NCI-H1417 treated with DMSO at 0.1 percent for 48 hours (cell line): ENCODE measurements at places on chromosomes 5 and 9.

GRCh38 chr9:137296670-137297664 lies 5.1 kb downstream of the NRARP start:
- no peak for DNase-seq

- DNase-seq: no peak
Measured at GRCh38 chr5:84634256-84634655, 249.6 kb upstream of the EDIL3 start.

- no peak for DNase-seq
Measured at GRCh38 chr5:170508660-170509347, 5.0 kb downstream of the KCNIP1 start.

GRCh38 chr5:177524941-177525655 lies 8.3 kb upstream of the DDX41 start:
- no peak for DNase-seq

DNA sequence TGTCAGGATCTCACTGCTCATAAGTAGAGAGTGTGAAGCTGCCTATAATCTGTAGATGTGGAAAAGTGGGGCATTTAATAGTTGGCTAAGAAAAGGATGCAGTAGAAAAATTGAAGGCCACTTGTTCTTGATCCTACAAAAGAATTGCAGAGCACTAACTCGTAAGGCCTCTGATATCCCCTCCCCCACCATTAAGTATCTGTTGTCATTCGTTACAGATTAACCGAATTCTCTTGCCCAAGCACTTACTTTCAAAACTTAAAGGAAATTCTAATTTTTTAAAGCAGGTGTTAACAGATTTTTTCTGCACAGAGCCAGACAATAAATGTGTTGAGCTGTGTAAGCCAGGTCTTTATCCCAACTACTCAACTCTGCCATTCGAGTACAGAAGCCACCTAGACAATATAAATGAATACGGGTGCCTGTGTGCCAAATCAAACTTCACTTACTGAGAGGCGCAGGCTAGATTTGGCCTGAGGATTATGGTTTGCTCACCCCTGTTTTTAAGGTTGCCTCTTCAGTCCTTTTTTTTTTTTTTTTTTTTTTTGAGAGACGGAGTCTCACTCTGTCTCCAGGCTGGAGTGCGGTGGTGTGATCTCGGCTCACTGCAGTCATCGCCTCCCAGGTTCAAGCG lies 234.8 kb downstream of the RFK start:
- DNase-seq: no peak

GRCh38 chr9:104836235-104836634 lies 72.3 kb downstream of the NIPSNAP3B start:
- DNase-seq: peak; percentile 68

DNA sequence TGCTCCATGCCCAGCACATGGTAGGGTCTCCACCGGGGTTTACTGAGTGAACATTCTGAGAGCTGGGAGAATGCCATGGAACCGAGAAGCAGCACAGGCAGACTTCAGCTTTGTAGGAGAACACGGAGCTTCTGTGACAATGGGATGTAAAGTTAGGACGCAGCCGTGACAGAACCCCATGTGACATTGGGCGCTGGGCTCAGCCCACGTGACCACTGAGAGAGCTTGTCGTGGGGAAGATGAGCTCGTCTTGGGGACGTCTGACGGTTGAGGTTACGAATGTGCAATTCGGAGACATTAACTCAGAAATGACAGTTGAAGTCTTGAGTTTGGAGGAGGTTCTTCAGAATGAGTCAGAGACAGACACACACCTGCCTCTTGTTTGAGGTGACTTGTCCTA lies 13.5 kb downstream of the SDHA start:
- no peak for DNase-seq

- DNase-seq: no peak
Measured at GRCh38 chr5:29547236-29547865, 1646.1 kb upstream of the CDH6 start.

- no peak for DNase-seq
Measured at GRCh38 chr9:137108608-137109249, 5.8 kb downstream of the DPP7 start.

- no peak for DNase-seq
Measured at GRCh38 chr5:69167493-69167855, 524 bp downstream of the CCNB1 start.

DNA sequence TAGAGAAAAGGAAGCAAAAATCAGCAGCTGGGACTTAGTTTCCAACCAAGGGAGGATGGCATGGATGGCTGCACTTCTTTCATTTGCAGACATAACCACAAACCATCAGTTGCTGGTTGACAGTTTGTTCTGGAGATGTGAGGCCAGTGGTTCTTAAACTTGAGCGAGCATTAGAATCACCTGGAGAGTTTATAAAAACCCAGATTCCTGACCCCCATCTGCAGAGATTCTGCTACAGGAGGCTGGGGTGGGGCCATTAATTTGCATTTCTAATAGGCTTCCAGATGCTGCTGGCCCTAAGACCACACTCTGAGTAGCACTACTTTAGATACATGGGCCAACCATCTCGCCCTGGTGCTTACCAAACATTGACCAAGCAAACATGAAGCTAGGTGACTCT lies 60.8 kb downstream of the MARCHF3 start:
- no peak for DNase-seq

DNA sequence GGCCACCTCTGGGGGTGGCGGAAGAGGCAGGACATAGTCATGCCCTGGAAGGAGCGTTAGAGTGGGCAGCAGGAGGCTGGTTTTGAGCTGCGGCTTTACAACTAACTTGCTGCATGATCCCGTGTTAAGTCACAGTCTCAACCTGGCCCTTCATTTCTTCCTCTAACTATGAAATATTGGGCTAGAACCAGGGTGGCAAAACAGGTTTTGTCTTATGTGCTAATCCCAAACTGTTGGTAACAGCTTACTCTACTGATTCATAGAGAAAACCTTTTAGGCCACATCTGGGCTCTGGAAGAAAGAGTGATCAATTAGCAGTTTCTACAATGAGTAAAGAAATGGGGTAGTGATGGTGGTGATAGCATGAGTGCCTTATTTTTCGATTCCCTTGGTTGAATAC lies 74.1 kb upstream of the CLINT1 start:
- DNase-seq: no peak

DNA sequence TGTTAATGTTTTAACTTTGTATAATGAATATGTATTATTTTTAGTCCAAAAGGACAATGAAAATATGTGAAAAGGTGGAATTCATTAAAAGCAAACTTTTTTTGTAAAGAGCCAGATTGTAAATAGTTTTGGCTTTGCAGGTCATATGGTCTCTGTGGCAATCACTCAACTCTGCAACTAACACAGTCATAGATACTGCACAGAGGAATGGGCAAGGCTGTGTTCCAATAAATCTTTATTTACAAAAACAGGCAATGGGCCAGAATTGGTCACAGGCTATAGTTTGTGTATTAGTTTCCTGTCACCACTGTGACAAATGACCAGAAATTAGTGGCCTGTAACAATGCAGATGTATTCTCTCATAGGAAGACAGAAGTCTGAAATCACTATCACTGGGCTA lies 125.4 kb upstream of the PTCH1 start:
- DNase-seq: no peak

DNA sequence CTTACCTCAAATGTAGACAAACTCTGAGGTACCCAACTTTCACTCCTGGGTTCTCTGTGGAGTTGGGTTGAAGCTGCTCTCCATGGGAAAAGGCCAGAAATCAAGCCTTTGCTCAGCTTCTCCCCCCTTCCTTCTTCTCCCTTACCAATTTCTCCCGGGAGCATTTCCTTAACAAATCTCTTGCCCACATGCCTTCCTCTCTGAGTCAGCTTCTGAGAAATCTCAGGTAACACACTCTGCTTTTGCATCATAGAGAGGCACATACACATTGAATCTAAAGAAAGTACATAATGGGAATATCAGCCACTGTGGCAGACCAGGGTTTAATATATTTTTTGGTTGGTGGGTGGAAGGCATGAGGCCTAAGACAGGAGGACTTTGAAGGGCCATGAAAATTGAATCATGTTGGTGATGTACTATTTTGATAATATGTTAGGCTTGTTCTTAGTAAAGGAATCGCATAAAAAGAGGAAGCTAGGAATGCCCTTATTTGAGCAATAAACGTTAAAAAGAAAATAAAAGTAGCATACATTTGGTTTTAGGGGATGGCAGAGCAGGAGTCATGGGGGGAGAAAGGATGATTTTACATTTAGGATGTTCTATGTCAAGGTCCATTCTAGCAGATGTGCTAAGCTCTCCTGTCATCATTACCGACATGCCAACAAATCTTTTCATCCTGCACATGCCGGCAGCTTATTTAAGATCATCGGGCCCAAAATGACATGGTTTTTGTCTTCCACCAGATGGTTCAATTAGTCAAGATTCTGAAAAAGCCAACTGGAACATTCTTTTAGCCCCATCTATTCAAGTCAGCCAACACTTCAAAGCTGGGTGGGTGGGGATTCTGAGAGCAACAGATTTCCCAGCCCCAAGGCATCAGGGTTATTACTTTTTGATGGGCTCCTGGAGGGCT lies 199.5 kb upstream of the CLINT1 start:
- DNase-seq: no peak

DNA sequence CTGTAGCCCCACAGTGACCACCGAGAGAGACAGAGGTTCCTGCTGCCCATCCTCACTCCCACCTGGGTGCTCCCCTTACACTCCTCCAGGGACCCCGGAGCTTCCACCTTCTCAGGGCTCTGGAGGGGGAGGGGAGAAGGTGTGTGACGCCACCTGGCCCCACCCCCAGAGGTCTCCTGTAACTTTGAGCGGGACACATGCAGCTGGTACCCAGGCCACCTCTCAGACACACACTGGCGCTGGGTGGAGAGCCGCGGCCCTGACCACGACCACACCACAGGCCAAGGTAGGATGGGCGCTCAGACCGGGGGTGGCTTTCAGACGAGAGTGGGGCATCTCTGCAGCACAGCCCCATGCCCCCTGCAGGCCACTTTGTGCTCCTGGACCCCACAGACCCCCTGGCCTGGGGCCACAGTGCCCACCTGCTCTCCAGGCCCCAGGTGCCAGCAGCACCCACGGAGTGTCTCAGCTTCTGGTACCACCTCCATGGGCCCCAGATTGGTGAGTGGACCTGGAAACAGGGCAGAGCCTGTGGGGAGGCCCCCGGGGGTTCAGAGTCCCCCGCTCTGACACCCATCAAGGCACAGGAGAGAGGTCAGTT lies 4.5 kb downstream of the MAMDC4 start:
- DNase-seq: no peak

DNA sequence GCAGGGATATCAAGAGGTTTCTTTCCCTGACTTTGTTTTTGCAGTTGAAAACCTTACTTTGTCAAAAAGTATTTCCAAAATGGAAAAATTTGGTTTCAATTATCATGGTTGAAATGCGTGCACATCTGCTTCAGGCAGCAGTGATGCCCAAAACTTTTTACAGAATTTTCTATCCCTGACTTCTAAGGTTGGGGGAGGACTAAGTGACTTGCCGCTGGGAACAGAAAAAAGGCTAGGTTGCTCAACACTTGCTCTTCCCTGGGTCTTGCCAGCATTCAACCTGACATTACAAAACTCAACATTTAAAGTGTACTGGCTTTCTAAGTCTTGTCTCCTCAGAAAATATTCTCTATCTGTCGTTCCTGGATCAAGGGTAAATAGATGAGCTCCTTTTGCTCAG lies 4.7 kb downstream of the KLHL3 start:
- no peak for DNase-seq

GRCh38 chr5:134411228-134411545 lies 494 bp downstream of the CDKN2AIPNL start:
- DNase-seq: no peak

GRCh38 chr9:78314550-78314949 lies 17.6 kb downstream of the PSAT1 start:
- no peak for DNase-seq

DNA sequence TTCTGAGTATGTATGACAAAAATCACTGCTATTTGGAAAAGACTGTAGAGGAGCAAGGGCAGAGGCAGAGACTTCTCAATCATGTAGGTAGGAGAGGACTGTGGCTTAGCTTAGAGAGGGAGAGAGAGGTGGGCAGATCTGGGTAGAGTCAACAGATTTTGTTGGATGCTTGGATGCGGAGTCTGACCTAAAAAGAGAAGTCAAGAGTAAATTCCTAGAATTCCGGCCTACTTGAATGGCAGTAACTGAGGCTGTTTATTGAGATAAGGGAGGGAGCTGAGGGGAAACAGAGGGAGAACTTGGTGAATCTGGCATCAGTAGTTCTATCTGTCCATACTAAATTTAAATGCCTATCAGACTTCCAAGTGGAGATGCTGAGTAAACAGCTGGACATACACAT lies 2.4 kb downstream of the TICAM2 start:
- no peak for DNase-seq

GRCh38 chr9:103410059-103410458 lies 414.9 kb downstream of the CYLC2 start:
- no peak for DNase-seq

- DNase-seq: no peak
Measured at GRCh38 chr5:36904677-36905076, 28.1 kb downstream of the NIPBL start.

DNA sequence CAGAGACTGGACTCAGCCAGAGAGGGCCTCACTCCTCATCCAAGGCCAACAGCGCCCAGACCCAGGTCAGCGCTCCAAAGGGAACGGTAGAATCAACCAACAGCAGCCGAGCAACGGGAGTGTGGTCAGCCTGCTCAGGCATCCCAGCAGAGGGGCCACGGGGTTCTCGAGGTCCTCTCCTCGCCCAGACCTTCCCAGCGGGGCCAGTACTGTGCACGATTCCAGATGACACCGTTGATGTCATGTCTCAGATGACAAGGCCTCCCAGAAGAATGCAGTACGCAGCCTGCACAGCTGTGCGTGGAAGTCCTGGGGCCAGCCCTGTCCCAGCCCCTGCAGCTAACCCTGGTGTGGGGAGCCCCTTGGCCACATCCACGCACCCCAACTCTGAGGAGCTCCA lies 141.0 kb upstream of the PPP1R26 start:
- DNase-seq: no peak

DNA sequence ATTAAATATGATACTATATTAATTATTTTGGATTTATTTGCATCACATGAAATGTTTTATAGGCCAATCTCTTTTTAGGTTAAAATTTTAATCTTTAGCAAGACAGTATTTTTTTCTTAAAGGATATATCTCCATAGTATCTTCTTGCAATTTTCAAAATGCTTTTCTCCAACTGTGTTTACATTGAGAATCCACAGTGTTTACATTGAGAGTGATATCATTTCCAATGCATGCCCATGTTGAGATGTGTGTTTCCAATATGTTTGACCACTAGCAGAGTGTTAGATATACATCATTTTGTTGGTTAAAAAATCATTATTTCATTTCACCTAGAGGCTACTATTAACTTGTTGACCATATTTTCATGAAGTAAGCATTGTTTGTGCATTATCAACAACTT lies 17.3 kb downstream of the VCAN start:
- DNase-seq: no peak

DNA sequence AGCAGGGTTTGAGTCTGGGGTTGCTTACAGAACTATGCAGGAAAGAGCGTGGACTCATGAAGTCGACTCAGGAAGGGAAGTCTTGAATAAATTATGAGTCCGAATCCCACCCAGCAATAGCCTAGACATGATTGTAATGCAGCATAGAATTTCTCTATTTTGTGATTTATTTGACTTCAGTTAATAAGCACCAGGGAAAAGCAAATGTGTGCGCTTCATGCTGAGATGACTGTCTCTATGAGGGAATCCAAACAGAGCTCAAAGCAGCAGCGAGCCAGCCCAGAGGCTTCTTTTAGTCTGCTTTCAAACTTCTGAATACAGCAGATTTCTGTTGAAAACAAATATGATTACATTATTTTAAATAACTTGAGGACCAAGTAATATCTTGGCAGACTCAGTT lies 188.0 kb downstream of the SEMA6A start:
- DNase-seq: no peak
